ENCODE measurements at places on chromosomes 1 and 21.

GRCh38 chr1:245603311-245603865 is 448.6 kb downstream of the KIF26B start:
- DNase-seq = no peak

DNA sequence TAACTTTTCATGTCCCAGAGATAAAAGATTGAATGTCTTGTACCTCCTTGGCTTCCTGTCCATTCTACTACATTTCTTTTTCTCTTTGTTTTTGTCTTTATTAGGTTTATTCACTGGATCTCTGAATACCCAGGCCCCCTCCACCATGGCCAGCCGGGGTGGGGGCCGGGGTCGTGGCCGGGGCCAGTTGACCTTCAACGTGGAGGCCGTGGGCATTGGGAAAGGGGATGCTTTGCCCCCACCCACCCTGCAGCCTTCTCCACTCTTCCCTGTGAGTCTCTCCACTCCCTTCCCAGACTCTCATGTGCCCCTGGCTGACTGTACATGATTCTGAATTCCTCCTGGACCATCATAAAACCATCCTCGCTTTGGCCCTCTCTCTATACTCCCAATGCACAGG is 10.2 kb downstream of the POLR3GL start:
- no peak for DNase-seq

GRCh38 chr21:32334980-32335531 is 36.4 kb downstream of the MRAP start:
- DNase-seq = peak; percentile 98

DNA sequence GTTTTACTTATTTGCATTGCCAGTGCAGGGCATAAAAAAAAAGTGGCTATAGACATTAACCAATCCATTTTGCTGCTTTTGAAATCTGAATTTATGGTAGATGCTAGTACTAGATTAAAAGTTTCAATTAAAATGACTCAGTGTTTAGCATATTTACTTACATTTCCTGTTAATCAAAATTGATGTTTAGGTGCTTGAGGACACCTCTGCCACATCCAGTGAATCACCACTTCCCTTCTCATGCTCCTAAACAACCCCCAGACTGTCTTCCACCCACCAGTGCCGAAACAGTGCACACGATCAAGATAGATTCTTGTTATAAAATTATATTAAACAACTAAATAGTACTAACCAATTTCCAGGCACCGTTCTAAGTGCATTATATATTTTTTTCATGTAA is 32.7 kb downstream of the HSD17B7 start:
- no peak for DNase-seq

GRCh38 chr1:96865731-96866685 is 144.4 kb downstream of the PTBP2 start:
- no peak for DNase-seq

DNA sequence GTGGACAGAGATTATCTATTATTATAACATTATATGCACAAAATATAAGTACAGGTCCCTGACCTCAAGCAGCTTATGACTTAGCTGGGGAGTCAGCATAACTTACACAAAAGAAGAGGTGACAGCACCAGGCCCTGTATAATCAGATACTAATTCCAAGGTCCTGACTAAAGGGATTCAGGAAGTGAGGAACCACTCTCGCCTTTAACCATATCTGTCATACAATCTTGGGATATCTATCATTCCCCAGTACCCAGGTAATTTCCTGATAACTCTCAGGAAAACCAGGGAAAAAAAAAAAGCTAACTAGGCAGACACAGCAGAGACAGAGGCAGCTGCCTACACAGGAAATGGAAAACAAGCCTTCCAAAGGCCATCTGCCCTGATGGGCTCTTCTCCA is 78.5 kb upstream of the CAMK1G start:
- peak; percentile 15 for DNase-seq

- DNase-seq = no peak
These were observed 5.9 kb upstream of the FCGR2A start for GRCh38 chr1:161499099-161500039.

GRCh38 chr1:113965703-113966412 is 13.4 kb upstream of the OLFML3 start:
- DNase-seq = no peak

- no peak for DNase-seq
These were observed 9.9 kb downstream of the PRKCZ start for GRCh38 chr1:2060072-2060471.

DNA sequence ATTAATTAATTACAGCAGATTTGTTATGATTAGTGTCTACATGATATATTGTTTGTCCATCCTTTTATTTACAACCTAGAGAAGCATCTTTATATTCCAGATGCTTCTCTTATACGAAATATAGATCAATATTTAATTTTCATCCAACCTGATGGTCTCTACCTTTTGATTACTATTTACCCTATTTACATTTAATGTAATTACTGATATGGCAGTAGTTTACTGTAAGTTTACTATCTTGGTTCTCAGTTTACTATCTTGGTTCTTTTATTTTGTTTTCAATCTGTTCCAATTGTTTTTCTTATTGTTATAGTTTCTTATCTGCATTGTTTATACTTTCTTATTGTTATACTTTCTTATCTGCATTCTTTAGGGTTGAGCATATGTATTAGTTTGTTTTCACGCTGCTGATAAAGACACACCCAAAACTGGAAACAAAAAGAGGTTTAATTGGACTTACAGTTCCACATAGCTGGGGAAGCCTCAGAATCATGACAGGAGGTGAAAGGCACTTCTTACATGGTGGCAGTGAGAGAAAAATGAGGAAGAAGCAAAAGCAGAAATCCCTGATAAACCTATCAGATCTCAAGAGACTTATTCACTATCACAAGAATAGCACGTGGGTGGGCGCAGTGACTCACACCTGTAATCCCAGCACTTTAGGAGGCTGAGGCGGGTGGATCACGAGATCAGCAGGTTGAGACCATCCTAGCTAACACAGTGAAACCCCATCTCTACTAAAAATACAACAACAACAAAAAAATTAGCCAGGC is 28.9 kb downstream of the FAF1 start:
- no peak for DNase-seq

DNA sequence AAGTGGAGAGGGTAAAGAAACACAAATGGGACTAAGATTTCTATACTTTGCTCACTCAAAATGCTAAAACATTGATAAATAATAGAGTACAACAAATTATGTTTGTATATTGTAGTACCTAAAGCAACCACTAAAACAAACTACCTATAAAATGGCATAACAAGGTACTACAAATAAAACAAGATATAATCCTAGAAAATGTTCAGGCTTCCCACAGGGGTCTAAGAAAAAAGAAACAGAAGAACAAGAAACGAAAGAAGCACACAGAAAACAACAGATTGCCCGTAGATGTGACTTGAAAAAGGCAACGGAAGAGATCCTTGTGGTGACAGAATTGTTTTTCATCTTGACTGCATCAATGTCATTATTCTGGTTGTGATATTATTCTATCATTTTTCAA is 63.3 kb upstream of the ADGRL4 start:
- DNase-seq = no peak

DNA sequence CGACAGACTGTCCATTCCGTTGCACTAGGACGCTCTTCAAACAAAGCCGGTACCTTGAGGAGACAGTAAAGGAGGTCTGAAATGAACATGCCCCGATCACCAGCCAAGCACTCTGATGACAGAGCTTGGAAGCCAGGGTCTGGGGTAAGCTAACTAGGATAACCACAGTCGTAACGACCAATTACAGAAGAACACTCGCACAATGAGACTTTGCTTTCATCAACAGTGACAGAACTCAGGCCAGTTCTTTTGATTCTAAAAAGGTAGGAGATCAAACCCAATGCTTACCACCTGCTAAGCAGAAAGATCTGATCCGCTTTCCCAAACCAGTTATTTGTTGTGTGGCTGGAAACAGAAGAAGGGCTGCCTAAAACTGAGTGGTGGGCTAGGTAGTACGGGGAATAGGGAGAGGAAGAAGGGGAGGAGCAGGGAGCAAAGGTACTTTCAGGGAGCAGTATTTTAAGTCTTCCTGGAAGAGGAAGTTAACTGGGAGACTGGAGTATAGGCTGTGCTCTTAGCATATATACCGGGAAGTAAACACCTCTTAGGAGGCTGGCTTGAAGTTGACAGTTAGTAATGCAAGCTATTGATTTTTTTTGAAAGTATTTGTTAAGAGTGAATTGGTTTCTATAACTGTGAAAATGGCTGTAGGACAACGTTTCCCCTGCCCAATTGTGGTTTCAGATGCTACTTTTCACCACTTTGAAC is 38.4 kb downstream of the UCK2 start:
- no peak for DNase-seq

- no peak for DNase-seq
These were observed 8.2 kb downstream of the RC3H1 start for GRCh38 chr1:174013864-174014418.

DNA sequence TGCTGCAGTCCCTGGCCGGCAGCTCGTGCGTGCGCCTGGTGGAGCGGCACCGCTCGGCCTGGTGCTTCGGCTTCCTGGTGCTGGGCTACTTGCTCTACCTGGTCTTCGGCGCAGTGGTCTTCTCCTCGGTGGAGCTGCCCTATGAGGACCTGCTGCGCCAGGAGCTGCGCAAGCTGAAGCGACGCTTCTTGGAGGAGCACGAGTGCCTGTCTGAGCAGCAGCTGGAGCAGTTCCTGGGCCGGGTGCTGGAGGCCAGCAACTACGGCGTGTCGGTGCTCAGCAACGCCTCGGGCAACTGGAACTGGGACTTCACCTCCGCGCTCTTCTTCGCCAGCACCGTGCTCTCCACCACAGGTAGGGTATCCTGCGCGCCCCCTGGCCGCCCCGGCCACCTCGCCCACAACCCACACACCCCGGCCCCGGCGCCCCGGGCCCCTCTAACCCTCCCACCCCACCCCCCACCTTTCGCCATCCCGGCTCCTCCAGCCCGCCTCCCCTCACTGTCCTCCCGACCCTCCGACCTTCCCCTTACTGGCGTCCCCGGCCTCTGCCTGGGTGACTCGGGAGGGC is 352 bp downstream of the KCNK1 start:
- no peak for DNase-seq

GRCh38 chr1:204036882-204037655 is 35.8 kb upstream of the SOX13 start:
- no peak for DNase-seq

GRCh38 chr21:32113486-32113885 is 165.4 kb downstream of the MIS18A start:
- DNase-seq = no peak

GRCh38 chr1:98403963-98404480 is 257.5 kb upstream of the SNX7 start:
- DNase-seq = no peak

DNA sequence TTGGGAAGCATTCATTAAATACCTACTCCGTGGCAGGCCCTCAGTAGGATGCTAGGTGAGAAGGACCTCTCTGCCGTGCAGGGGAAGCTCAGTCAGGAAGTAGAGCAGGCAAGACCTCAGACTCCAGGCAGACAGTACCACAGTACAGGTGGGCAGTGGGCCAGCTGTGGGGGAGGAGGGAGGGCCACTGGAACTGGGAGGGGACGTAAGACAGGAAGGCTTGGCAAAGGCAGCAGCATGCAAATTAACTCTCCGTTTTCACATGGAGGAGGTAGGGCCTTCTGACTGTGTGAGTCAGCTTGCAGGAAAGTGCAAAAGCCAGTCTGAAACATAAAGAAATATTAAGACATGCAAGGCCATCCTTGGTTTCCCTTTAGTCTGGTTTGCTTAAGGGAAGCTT is 157.7 kb downstream of the TRIM33 start:
- DNase-seq = peak; percentile 94

GRCh38 chr1:167263819-167264464 is 43.3 kb downstream of the POU2F1 start:
- no peak for DNase-seq

- DNase-seq = no peak
These were observed 827.1 kb upstream of the B3GALT2 start for GRCh38 chr1:194013561-194013960.

- no peak for DNase-seq
These were observed 44.5 kb upstream of the BMP8B start for GRCh38 chr1:39833121-39833520.

- no peak for DNase-seq
These were observed 1144.6 kb upstream of the TMPRSS15 start for GRCh38 chr21:19547951-19548840.

DNA sequence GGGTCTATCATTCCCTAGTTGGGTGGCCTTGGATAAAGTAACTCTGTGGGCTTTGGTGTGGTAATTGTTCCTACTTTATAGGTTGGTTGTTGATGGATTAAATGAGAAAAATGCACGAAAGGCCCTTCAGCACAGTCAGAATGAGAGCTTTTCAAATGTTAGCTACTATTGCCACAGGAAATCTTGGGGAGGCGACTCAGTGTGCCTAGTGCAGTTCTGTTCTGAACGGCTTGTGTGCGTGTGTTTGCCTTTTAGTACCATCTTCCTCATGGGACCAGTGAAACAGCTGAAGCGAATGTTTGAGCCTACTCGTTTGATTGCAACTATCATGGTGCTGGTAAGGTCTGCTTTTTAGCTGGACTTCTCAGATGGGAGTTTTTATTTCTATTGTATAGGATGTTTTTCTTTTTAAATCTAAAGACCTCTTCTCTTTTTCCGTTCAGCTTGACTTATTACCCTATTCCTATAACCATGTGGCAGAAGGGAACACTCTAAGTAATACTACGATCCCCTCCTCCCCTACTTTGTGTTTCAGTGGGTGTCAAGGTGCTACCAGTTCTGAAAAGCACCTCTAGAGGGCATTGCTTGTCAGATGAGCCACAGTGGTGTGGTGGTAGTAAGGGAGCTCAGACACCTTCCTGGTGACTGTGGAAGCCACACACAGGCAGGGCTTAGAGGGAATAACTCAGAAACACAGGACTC is 9.2 kb downstream of the SFT2D2 start:
- DNase-seq = peak; percentile 52

DNA sequence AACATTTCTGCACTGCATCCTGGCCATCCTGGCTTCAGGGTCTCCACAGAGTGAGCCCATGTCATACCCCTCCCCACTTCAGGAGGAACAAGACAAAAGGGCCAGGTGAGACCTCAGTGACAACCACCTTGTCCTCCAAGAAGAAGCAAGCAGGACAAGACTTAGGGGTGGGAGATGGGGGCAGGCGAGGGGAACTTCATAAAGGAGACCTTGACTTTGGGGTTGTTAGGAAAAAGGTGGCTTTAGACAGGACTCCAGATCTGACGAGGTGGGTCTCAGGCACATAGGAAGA is 24.0 kb upstream of the SLAMF9 start:
- DNase-seq = no peak

GRCh38 chr1:94068999-94069918 is 51.7 kb downstream of the ABCA4 start:
- no peak for DNase-seq

- DNase-seq = no peak
These were observed 4.3 kb downstream of the S100A10 start for GRCh38 chr1:151989211-151989862.

- no peak for DNase-seq
These were observed 3.2 kb downstream of the SLC2A1 start for GRCh38 chr1:42955311-42956063.

- DNase-seq = no peak
These were observed 12.3 kb downstream of the ZRANB2 start for GRCh38 chr1:71068325-71069240.

Data from NCI-H1694 treated with DMSO at 0.1 percent for 48 hours (cell line).